Right ventricle myocardium inferior (tissue), 1 donor: ENCODE measurements at places on chromosomes 7 and 10. TPM values are rescaled to one million over a fixed set of nuclear protein-coding genes. Genes with fewer than 3 reads are reported as not detected.

DNA sequence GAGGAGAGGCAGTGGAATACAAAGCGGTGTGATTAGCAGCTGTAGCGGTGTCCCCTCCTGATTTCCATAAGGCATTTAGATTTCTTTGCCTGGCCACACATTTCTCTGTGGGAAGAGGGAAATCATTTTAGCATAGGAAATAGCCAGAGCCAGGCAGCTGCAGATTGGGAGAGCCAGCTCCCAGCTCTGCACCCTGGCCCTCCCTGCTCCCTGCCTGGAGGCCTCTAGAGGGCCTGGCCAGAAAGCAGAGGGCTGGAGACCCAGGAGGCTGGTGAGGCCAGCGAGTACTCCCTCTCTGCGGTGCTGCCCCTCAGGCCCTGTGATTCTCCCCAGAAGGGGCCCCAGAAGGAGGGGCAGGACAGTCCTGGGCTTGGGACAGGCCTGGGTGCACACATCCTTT lies 85.7 kb downstream of the C10orf105 start:
- no peak for DNase-seq

METTL27 gene
- 0.27 TPM for total RNA-seq

GRCh38 chr10:454860-455259 lies 234.6 kb downstream of the DIP2C start:
- no peak for DNase-seq

DNA sequence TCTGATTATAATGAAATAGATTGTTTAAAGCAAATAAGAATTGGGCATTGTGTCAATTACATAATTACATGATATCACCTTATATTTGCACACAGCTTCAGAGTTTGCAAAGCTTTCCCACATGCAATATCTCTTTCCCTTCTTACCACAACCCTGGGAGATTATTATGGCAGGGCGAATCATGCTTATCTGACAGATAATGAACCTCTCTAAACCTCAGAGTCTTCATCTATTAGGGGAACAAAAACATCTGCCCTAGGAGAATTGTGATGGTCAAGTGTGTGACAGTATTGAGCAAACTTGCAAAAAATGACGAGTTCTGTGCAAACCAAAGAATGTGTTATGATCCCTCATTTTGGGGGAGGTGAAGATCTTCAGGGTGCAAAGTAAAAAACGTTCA lies 90.0 kb downstream of the MYOF start:
- DNase-seq, result no peak

- no peak for DNase-seq
These were observed 19.9 kb upstream of the TRUB1 start for GRCh38 chr10:114917927-114918672.

DNA sequence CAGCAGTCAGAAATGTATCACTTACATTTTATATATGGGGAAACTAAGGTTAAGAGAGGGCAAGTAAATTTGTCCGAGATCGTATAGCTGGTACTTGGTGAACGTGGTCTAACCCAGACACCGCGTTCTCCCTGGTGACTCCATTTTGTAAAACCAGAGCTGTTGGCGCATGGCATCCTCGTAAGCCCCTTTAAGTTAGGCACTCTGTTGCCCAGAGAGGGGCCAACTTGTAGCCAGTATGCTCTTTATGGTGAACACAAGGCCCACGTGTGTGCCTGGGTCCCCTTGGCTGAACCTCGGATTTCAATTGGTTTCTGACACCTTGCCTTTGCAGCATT lies 39.7 kb upstream of the ZNF518A start:
- DNase-seq, result no peak
